AG08395 (cell line): ENCODE measurements at places on chromosomes 4 and X.

DNA sequence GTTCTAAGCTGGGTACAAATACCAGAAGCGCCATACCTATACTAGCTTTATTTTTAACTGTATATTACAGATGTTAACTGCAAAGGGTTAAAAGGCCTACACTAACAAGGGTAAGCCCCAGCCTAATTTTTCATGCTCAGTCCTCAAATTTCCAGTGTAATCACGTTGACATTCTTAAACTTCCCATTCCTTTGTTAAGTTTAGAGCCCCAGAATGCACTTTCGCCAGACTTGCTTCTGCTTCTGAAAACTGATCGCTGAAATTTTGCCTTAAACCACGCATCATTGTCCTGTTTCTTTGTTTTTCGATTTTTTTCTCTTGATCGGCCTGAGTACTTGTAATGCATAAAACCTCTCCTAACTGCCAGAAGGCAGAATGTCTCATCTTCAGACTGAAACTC is 2141.9 kb upstream of the AGA start:
- DNase-seq, result no peak

DNA sequence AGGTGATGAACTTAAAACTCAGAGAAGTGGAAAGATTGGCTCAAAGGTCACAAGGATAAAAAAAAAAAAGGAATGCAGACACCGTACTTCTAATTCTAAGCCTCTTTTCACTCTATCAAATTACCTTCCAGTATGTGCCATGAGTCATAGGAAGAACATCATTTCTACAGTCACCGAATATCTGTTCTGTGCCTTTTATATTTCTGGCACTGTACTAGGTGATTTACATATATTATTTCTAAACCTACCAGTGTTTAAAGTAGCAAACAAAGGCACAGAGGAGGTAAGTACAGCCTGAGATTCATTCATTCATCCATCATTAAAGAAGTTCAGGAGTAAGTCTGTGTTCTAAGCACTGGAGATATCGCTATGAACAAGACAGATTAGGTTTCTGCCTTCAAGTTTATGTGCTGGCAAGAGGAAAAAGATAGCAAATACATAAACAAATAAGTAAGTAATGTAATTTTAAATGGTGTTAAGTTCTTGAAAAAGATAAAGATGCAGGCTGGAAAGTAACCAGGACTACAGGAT is 65.3 kb downstream of the PALLD start:
- DNase-seq, result no peak

DNA sequence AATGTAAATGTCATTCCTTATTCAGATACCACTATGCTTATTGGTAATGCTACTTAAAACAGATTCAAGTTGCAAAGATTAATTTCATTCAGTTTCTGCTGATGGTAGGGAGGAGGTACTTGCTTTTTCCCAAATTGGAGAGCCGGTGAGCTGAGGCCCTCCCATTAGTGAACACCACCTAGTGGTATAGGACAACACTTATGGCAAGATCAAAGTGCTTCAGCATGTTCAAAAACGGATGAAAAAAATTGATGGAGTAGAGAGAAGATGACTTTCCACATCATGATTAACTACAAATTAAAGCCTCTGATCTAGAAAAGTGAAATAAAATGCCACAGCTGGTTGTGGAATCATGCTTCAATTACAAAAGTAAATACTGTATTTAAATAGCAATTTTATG is 112.9 kb downstream of the MBNL3 start:
- DNase-seq, result no peak

DNA sequence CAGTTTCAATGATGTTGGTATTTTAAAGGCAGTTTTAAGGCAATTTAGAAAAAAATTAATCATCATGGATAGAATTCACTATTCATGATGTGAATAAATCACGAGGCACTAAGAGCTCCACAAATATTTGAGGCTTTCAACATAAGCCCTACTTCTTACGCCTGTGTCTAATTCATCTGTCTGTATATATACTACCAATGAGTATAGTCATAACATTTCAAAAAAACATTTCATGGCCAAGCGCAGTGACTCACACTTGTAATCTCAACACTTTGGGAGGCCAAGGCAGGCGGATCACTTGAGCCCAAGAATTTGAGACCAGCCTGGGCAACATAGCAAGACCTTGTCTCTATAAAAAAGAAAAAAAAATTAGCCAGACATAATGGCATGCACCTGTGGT is 56.5 kb downstream of the FBXL5 start:
- no peak for DNase-seq

DNA sequence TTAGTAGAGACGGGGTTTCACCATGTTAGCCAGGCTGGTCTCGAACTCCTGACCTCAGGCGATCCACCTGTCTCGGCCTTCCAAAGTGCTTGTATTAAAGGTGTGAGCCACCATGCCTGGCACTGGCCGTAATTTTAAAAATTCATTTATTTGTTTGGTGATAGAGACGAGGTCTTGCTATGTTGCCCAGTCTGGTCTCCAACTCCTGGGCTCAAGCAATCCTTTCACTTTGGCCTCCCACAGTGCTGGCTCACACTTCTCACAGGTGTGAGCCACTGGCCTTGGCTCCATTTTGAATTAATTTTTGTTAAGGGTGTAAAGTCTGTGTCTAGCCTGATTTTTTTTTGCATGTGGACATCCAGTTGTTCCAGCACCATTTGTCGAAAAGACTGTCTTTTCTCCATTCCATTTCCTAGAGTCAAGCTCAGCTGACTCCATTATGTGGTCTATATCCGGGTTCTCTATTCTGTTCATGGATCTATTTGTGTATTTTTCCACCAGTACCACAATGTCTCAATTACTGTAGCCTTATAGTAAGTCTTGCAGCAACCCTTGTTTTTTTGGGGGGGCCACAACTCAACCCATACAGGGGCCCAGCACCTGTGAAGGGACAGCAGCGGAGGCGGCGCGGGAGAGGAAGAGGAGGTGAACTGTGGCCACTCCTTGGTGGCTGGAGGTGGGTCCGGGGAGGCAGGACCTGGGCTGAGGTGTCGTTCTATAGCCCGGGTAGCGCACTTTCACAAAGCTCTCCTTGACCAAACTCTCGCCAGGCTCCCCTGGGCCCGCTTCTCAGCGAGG is 1.5 kb upstream of the NSD2 start:
- DNase-seq, result no peak

DNA sequence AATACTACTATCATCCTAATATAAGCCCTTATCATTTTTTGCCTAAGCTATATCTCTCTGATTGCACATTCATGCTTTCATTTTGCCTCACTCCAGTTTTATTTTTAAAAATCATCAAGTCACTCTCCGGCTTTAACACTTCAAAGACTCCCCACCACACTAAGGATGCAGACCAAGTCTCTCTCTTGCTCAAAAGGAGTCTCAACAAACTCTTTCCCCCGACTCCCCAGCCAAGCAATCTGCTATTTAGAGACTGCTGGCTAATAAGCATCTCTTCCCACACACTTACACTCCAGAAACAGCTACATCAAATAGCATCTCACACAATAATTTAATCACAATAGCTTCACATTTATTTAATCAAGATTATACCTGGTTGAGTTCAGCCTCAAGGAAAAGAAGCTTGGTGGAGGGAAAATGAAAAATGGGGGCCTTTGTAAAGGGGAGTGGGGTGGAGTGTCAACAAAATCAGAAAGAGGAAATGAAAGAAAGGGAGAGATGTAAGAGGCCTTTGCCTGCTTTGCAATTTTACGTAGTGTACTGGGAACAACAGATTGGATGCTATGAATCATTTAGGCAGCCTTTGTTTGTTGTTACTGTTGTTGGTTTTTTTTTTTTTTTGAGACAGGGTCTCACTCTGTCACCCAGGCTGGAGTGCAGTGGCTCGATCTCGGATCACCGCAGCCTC is 104.1 kb upstream of the MCF2 start:
- no peak for DNase-seq

DNA sequence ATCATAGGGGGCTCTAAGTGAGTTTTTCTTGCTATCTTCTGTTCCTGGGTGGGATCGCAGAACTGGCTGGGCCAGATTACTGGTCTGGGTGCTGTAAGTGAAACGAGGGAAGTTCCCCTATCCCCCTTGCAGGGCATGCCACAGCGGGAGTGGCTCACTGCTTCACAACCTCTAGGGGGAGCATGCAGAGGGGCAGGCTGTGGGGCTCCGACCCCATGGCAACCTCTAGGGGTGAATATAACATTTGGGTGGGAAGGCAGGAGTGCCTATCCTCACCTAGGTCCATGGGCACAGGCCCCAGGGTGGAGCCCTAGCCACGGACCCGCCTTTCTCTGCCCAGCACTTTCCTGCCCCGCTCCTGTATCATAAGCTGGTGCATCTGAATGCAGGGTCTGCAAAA is 1.7 kb upstream of the RRAGB start:
- DNase-seq, result no peak

GRCh38 chr4:85362550-85362949 is 112.4 kb upstream of the ARHGAP24 start:
- no peak for DNase-seq

GRCh38 chr4:136302566-136302965 is 1229.7 kb downstream of the PCDH18 start:
- DNase-seq, result no peak

DNA sequence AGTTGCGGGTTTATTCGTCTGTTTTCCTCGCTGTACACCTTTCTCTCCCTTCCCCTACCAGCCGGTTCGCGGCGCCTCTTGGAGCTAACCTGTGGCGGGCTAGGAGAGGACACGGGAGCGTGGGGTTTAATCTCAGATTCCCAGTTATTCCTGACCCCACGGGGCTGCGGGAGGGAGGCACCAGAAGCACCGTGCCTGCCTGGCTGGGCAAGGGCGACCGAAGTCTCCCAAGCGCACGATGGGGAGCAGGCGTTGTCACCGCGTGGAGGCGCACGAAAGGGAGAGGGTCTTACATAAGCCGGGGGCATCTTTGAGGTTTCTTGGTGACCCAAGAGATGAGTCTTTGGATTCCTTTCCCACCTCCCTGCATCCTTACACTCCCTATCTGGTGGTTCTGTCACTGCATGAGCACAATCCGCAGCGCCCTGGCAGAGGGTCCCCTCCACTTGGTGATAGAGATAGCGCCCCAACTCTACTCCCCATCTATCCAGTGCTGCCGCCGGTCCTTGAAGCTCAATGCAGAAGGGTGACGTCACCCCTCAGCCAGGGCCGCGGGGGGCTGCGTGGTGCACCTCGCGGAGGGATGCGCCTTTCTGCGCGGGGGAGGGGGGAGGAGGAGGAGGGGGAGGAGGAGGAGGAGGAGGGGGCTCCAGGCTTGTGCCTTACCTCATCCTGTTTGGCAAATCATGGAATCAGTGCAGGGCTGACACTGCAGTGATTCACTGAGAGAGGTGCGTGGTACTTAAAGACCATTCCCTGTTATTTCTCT is 793 bp downstream of the TSPAN7 start:
- DNase-seq, result no peak

DNA sequence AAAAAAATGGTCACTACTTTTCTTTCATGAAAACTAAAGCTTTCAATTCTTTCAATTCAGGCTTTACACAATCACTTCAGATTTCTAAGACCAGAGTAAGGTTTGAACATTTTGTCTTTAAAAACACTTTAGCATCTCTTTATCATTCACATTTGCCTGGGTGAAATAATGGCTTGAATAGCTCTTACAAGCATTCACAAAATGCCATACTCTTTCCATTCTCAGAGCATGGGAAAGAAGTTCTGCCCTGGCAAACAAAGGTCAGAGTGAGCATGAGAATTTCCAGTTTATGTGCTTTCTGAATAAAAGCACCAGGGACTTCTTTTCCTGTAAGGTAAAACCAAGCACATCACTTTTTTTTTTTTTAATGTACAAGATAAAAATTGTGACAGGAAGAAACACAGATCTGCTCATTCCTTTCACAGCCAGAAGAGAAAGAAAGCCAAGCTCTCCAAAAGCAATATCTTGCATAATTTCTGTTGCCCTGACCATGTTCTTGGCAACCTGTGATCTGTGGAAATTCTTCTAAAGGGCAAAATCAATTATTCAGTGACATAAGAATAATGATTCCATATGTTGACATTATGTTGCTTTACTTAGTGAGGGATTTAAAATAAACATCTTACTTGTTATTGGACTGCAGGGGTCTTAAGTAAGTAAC is 64.8 kb downstream of the CD40LG start:
- DNase-seq, result no peak

DNA sequence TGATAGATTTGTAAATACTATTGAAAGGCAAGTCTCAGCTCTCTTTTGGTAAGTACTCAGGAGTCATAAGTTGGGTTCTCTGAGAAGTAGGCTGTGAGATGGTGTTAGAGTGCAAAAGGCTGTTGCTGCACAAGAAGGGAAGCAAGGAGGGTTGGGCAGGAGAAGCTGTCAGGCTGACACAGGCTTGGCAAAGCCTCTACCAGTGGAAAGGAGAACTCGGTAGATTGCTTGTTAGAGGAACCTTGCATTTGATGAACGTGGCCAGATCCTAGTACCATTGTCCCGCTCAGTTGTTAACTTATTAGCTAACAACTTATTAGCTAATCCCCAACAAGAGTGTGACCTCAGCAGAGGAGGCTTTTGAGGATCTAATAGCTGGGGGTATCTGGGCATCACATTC is 449.3 kb upstream of the BOD1L1 start:
- DNase-seq, result no peak

- no peak for DNase-seq
Observed at GRCh38 chr4:15340332-15340731, 87.5 kb upstream of the C1QTNF7 start.

DNA sequence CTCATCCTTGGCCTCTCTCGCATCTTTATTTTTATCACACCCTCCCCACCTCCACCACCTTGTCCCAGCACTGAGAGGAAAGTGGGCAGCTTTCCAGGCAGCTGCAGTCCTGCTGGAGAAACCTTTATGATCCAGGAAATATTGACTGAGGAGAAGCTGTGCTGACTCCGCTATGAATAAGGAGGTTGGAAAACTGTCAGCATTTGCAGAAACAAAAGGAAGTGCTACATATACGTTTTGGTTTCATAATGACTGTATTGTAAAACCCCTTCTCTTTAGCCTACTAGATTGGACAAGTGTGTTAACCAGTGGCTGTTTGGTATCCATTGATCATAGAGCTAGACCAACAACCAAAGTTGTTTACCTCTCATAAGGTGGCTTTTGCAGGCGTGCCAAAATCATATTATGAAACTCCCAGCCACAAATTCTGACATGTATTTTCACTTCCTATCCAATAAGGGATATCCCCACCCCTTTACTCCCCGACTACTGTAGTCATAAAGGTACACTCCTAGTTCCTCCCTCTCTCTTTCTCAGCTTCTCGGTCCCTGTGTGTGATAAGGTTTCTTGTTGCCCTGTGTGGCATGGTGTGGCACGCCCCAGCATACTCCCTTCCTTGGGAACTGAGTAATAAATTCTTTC is 88.4 kb downstream of the GPR143 start:
- DNase-seq, result no peak

DNA sequence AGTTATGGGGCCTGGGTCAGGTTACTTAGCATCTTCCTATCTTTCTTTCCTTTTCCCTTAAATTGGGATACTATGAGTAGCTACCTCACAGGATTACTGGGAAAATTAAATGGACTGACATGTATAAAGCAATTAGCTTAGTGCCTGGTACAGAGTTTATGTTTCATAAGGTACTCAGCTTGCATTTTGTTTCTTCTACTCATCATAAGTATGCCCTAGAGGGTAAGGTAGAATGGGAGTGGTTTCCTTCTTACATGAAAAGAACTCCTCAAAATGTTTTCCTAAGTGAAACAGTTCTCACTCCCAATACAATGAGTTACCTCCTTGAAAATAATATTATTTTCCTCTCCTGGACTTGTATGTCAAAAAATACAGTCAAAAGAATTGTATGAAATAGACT is 75.7 kb downstream of the NPFFR2 start:
- no peak for DNase-seq

- DNase-seq, result no peak
Observed at GRCh38 chr4:189143263-189143952, 797.3 kb upstream of the FRG1 start.
